Endodermal cell (in vitro differentiated cells): ENCODE measurements at places on chromosomes 7 and 10. TPM values are rescaled to one million over a fixed set of nuclear protein-coding genes. Genes with fewer than 3 reads are reported as not detected.

SVIL gene
- total RNA-seq: 21.8 and 25.2 TPM in 2 replicates

CYP26C1 gene
- total RNA-seq: 0.44 to 3.5 TPM (median 0.67 TPM) in 3 replicates

TEX47 gene
- total RNA-seq: not detected in 2 replicates

CHAT gene
- not detected in 3 replicates for total RNA-seq

PRSS37 gene
- not detected in 2 replicates for total RNA-seq

CDC123 gene
- total RNA-seq: 104 and 108 TPM in 2 replicates

SAP25 gene
- total RNA-seq: 5.3 and 6.3 TPM in 2 replicates

NEURL1 gene
- 0.37 and 0.61 TPM in 2 replicates for total RNA-seq

PTPRZ1 gene
- 57.4 and 59.8 TPM in 2 replicates for total RNA-seq

LRRTM3 gene
- total RNA-seq: not detected in 3 replicates

ST8SIA6 gene
- 0.33 to 0.46 TPM (median 0.40 TPM) in 3 replicates for total RNA-seq

TUBAL3 gene
- total RNA-seq: not detected in 2 replicates

NEBL gene
- total RNA-seq: 39.8 to 67.0 TPM (median 44.2 TPM) in 3 replicates

NRG3 gene
- 1.7 and 2.6 TPM in 2 replicates for total RNA-seq

GIMAP5 gene
- total RNA-seq: not detected in 3 replicates

CELF2 gene
- total RNA-seq: 94.2 and 96.1 TPM in 2 replicates

IL15RA gene
- 0.32 to 0.35 TPM in 2 of 3 replicates, not detected in the other for total RNA-seq

INA gene
- 3.2 to 5.3 TPM (median 3.4 TPM) in 3 replicates for total RNA-seq

SHH gene
- 1.3 to 1.9 TPM (median 1.6 TPM) in 3 replicates for total RNA-seq

WNT8B gene
- 0.13 TPM in 1 of 2 replicates, not detected in the other for total RNA-seq

AQP1 gene
- total RNA-seq: 0.26 and 0.45 TPM in 2 replicates

ASB10 gene
- not detected in 2 replicates for total RNA-seq

ZNF138 gene
- total RNA-seq: 31.1 to 35.5 TPM (median 32.9 TPM) in 3 replicates

SMO gene
- total RNA-seq: 68.5 and 75.5 TPM in 2 replicates

OTUD1 gene
- 12.2 to 12.7 TPM (median 12.4 TPM) in 3 replicates for total RNA-seq

KEL gene
- total RNA-seq: 71.3 and 79.4 TPM in 2 replicates

NOLC1 gene
- 93.5 and 98.2 TPM in 2 replicates for total RNA-seq

GJD4 gene
- total RNA-seq: 0.22 TPM in 1 of 3 replicates, not detected in the others

C10orf105 gene
- 0.13 and 0.27 TPM in 2 replicates for total RNA-seq

CPA4 gene
- total RNA-seq: not detected in 3 replicates

SPDYE6 gene
- not detected in 2 replicates for total RNA-seq

CNPY1 gene
- 0.33 to 0.48 TPM in 2 of 3 replicates, not detected in the other for total RNA-seq

TTYH3 gene
- total RNA-seq: 142 and 152 TPM in 2 replicates

UCN3 gene
- total RNA-seq: not detected in 2 replicates

MCM10 gene
- total RNA-seq: 13.1 to 54.0 TPM (median 44.8 TPM) in 3 replicates

DGKB gene
- 3.3 to 5.2 TPM (median 4.2 TPM) in 3 replicates for total RNA-seq

PSAP gene
- total RNA-seq: 456 TPM in 2 replicates

EPO gene
- total RNA-seq: 0.29 and 0.33 TPM in 2 replicates
